ENCODE measurements at places on chromosomes 12 and 14. TPM values are rescaled to one million over a fixed set of nuclear protein-coding genes. Genes with fewer than 3 reads are reported as not detected.

DNA sequence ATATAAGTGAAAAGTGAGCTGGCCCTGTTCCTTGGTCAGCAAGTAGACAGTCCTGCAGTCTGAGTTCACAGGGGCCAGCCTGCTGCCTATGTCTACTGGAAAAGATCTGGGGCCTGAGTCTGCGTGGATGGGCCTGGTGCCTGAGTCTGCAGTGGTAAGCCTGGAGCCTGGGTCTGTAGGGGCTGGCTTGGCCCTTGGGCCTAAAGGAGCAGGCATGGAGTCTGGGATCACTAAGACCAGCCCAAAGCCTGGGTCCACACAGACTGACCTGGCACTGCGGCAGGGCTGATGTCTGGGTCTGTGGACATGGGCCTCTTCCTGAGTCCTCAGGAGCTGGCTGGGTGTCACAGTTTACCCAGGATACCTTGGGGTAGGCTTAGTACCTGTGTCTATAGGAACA is 95.4 kb downstream of the KLHL28 start:
- DNase-seq: no peak

DNA sequence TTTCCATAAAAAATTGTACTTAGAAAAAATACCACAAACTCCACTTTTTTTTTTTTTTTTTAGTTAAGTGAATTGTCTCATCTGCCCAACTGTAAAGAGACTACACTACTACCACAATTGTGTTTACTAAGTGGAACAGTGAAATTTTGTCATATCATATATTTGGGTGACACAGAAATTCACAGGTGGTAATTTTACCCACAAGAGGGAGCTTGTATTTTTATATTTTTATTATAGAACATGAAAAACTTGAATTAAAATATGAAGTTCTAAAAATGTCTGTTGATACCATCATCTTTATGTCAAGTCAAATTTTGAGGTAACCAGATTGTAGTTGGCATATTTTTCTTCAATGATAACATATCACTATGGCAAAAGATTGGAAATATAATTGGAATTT is 329.4 kb upstream of the SOX5 start:
- no peak for DNase-seq

Gene IL23A
- polyA plus RNA-seq: 1.2 TPM

- no peak for DNase-seq
Measured at GRCh38 chr12:15684896-15685658, 104.1 kb downstream of the EPS8 start.

GRCh38 chr14:55547650-55548315 is 32.2 kb upstream of the KTN1 start:
- no peak for DNase-seq

Data from left kidney (tissue), 8 donors.